ENCODE measurements at places on chromosomes 12 and 14. TPM values are rescaled to one million over a fixed set of nuclear protein-coding genes. Genes with fewer than 3 reads are reported as not detected.
A peak's percentile ranks its signal among the peaks of the same experiment; 100 is the strongest.

- no peak for DNase-seq
Measured at GRCh38 chr12:43858096-43858495, 22.2 kb downstream of the TMEM117 start.

DNA sequence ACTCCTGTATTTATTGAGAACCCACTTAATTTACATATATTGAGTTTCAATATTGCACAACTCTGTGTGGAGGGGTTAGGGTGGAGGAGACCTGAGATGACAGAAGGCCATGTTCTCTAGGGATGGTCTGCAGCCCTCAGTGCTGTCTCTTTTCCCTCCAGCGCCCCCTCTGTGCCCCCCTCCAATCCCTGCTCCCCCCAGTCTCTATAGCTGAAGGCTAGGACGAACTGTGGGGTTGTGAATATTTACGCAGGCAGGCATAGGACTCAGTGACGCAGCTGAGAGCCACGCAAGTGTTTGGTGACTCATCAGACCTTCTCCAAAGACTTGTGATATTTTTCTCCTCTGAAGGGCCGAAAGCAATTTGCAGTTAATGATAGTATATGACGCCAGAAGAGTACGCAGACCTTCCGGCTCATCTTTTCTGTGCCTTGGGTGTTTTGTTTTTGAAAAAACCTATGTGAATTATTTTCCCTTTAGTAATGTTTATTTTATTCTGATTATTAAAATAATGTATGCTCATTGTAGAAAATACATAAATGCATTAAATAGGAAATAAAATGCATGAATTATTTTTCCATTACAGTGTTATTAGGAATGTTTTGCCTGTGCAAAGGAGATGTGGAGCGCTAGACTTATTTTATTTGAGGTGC lies 85.3 kb downstream of the SLC25A47 start:
- DNase-seq, result no peak

DNA sequence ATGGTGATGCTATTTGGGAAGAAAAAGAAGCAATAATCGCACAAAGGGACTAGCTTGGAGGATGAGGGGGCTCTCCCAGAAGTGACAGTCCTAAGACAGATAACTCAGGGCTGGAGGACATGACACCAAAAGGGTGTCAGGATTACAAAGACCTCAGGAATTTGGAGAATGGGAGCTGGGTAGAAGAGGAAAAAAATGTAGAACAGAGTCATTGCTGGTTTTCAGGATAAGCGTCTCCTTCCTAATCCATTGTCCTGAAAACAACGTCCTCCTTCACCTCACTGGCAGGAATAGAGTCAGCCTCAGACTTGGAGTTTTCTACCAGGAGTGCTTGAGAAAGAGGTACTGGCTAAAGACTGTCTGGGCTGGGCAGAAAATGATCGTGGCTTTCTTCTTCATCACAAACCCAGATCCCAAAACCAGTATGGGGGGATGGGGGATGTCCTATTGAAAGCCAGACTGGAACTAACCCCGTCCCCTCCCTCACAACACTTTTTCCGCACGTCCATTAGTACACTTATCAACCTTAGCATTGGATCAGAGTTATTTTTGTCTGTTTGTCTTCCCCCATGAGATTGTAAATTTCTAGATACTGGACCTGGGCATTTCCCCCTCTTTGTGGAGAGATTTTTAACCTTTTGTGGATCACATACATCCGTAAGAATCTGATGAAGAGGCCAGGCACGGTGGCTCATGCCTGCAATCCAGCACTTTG lies 14.3 kb downstream of the B4GALNT3 start:
- peak; percentile 63 for DNase-seq

Gene PDE3A
- 2.7 TPM for polyA plus RNA-seq

- DNase-seq, result no peak
Measured at GRCh38 chr12:104546575-104546974, 89.8 kb downstream of the CHST11 start.

Gene SLC7A8
- polyA plus RNA-seq, result 122 TPM

DNA sequence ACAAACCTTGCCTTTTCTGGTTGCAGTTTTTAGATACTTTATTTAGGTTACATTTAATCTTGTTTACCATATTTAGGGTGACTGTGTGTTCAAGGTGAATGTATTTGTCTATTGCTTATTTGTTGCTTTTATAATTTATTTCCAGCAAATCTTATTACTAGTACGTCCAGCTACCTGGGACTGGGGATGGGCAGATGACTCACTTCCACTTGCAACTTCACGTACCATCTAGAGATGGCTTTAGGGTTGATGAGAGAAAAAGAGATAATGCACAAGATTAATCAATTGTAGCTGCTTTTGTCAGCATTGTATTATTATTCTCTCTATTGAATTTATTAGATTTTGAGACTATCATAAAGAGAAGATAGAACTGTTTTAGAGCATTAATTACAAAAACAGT lies 5.1 kb downstream of the MIPOL1 start:
- DNase-seq, result no peak

GRCh38 chr12:6423267-6424007 lies 21.3 kb upstream of the CD27 start:
- DNase-seq, result peak; percentile 97

Gene RERG
- polyA plus RNA-seq, result 0.99 TPM

DNA sequence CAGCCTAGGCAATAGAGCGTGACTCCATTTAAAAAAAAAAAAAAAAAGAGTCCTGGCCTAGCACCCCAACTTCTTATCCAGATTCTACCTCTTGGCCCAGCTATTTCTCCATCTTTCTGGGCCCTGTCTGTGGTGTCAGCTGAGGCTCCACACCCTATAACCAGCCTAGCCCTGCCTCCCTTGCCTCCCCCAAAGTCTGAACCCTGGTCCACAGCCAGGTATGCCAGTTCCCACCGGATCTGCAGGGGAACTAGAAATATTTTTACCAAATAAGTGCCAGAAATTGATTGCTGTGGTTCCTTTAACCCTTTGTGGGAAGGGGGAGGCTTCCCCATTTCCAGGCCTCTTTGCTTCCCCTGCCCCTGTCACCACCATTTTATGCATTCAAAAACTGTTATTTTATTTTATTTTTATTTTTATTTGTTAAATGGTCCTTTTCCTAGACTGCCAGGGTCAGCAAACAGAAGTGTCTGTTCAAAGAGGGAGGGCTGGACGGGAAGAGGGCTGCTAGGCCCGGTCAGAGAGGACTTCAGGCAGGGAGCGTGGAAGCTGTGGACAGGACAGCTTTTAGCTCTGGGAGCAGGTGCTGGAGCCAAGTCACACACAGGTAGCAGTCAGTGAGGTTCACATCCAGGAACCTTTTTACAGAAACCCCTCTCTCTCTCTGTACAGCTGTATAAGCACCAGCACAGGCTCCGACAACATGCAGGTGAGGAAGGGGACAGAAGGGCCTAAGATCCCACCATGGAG lies 23.2 kb downstream of the TTC9 start:
- no peak for DNase-seq

Gene ACRBP
- polyA plus RNA-seq, result not detected

Gene C14orf119
- polyA plus RNA-seq, result 114 TPM

DNA sequence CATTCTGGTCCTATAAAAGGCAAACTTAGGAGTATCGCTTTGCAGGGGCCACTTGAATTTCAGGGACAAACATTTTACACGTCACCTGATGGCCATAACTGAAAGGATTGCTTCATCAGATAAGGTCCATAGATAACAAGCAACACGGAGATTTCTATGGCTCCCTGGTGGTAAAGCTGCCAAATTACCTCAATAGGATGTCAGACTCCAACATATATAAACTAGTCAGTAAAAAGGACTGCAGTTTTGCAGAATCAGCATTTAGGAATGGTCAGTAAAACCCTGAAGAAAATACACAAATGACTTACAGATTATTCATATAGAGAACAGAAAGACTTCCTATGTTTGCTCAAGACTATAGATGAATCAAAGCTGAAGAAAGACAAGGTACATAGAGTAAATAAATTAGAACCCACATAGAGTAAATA lies 66.1 kb upstream of the GRIP1 start:
- peak; percentile 29 for DNase-seq

Gene PMCH
- polyA plus RNA-seq, result 1.1 TPM

Gene LRP1-AS
- polyA plus RNA-seq, result 0.86 TPM

Gene ANKRD33
- polyA plus RNA-seq, result 0.42 TPM

DNA sequence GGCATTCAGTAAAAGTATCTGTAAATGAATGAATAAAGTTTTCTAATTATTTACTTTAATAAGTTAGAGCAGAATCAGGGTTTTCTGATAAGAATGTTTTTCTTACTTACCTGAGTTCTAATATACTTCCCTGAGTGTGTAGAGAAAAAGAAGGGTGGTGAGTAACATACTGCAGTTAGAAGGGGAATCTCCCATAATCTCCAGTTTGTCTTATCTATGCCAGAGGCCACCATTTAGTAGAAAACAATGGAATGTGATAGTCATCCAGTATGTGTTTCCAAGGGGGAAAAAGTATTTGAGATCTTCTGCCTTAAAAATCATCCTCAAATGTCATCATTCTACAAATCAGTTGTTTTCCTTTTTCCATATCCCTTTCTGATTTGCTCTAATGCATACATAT lies 56.5 kb upstream of the PAWR start:
- DNase-seq, result no peak

Gene EPS8
- polyA plus RNA-seq, result 5.4 TPM

DNA sequence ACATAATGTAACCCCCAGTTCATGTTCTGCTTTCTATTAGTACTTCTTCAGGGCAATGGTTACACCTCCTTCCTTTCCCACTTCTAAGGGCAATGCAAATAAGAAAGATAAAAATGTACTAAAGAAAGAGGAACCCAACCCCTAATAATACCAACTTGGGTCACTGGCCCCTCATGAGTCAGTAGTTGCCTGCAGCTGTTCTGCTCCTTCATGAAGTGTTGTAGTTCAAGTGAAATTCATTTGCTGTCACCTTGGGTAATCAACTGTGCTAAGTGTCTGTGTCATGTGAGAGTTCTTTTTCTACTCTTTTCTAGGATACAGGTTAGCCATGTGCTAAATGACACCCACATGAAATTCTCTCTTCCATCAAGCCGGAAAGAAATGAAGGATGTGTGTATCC lies 91.8 kb downstream of the PLXNC1 start:
- no peak for DNase-seq

DNA sequence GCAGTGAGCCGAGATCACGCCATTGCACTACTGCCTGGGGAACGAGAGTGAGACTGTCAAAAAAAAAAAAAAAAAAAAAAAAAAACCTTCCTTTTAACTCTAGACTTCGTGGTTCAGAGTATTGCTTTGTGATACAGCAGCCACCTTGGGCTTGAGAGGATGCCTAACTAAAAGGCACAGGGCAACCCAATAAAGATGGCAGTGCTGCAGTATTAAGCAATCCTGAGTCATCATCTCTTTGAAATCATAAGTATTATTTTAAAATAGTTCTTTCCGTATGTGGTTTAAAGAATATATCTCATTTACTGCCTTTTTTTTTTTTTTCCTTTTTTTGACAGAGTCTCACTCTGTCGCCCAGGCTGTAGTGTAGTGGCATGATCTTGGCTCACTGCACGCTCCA lies 116.1 kb downstream of the PLEKHA5 start:
- no peak for DNase-seq

GRCh38 chr14:70748422-70748821 lies 60.9 kb downstream of the MAP3K9 start:
- no peak for DNase-seq

- no peak for DNase-seq
Measured at GRCh38 chr12:27338473-27338872, 5.8 kb downstream of the BMAL2 start.

Gene ACSS3
- polyA plus RNA-seq, result 7.4 TPM

Gene TMEM121
- 0.13 TPM for polyA plus RNA-seq

DNA sequence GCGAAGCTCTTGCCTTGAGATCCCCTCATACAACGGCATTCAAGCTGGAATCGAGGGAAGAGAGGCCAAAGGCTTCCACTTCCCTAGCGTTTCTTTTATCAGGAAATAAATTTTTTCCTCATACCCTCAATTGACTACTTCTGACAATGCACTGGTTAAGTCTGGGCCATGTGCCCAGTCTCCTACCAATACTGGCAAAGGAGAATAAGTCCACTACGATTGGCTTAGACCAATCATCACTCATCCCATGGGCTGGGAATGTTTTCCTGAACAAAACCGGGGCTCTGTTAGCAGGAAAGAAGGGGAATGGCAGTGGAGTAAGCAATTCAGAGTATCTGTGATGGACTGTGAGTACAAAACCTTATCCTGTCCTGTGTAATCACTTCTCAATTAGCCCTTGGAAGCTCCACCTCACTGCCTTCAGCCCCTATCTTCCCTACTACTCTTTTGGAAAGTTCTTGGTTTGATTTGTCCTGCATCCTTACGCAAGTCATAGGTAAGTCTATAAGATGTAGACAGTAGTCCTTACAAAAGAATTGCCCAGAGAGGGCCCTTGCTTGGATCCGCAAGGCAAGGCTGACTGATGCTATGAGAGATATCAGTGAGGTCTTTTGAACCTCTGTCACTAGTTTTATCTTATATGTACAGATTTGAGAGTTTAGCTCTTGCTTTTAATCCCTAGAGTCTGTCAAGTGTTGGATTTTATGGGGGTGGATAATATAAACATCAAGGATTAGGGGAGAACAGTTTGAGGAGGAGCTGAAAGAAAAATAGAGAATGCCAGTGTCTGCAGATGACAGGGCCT lies 36.3 kb upstream of the CDK17 start:
- DNase-seq, result no peak

Gene IFNG-AS1
- polyA plus RNA-seq, result not detected

Gene HOXC12
- not detected for polyA plus RNA-seq

Gene RAPGEF3
- 2.3 TPM for polyA plus RNA-seq

DNA sequence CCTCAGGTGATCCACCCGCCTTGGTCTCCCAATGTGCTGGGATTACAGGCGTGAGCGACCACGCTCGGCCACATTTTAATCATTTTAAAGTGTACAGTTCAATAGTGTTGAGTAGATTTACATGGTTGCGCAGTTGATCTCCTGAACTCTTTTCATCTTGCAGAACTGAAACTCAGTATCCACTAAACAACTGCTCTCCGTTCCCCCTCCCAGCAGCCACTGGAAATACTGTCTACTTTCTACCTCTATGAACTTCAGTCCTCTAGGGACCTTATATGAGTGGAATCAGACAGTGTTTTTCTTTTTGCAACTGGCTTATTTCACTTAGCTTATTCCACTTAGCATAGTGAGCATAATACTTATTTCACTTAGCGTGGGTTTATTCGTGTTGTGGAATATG lies 53.7 kb downstream of the KCTD10 start:
- DNase-seq, result no peak

Gene RIMKLB
- polyA plus RNA-seq, result 62.7 TPM

DNA sequence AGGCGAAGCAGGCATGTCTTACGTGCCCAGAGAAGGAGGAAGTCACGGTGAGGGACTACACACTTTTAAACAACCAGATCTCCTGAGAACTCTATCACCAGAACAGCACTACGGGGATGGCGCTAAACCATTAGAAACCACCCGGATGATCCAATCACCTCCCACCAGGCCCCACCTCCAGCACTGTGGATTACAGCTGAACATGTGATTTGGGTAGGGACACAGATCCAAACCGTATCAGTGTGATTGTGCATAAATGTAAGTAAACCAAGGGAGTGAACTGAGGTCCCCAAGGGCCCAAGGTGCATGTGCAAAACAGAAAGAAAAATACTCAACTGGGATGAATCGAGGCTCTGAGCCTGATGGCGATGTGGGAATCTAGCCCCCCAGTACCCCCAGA lies 134.2 kb downstream of the DICER1 start:
- no peak for DNase-seq

DNA sequence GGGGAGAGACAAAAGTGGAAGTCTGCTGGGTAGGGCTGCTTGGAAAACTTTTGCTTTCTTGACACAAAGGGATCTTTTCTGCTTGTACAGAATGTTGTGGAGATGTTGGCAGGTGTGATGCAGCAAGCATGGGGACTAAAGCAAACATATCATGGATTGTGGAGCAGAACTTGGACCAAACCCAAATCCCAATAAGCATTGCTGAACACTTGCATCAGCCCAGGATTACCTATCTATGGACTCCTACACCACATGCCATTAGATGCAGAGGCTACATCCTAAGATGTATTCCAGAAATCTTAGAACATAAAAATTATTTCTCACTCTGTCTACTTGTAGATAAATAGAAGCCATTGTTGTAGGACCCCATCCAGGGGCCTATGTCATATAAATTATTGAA lies 44.7 kb upstream of the RERG start:
- DNase-seq, result no peak

Gene C12orf76
- 11.1 TPM for polyA plus RNA-seq
